ENCODE measurements at places on chromosomes 3 and 15.

GRCh38 chr3:122415762-122416654 is at the start of gene WDR5B:
TSS of gene WDR5B (minus strand) at chr3:122416062. CDS start at chr3:122415528, 534 bp downstream.
- peak; percentile 88 for DNase-seq

GRCh38 chr3:17055374-17056276 is 170.9 kb downstream of the PLCL2 start:
- DNase-seq, result no peak

DNA sequence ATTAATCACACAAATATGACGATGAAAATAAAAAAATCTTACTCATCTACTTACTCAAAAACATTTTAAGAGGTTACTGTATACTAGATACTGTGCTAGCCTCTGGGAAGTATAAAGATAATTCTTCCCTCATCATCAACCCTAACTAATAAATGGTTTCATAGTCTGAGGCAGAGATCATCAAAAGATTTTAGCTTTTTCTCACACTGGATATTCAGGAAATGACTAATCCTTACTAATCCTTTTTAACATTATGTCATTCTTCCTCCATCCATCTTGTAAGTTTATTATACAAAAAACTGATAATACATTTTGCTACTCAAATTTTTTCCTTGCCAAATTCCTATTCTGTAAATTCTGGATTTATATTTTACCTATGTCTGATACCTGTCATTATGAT is 29.7 kb downstream of the ACAD11 start:
- DNase-seq, result no peak

- no peak for DNase-seq
Measured at GRCh38 chr3:61438253-61439121, 122.9 kb upstream of the PTPRG start.

- DNase-seq, result peak; percentile 12
Measured at GRCh38 chr3:194905696-194906095, 220.0 kb downstream of the FAM43A start.

- DNase-seq, result no peak
Measured at GRCh38 chr15:27679731-27680471, 419.2 kb downstream of the OCA2 start.

DNA sequence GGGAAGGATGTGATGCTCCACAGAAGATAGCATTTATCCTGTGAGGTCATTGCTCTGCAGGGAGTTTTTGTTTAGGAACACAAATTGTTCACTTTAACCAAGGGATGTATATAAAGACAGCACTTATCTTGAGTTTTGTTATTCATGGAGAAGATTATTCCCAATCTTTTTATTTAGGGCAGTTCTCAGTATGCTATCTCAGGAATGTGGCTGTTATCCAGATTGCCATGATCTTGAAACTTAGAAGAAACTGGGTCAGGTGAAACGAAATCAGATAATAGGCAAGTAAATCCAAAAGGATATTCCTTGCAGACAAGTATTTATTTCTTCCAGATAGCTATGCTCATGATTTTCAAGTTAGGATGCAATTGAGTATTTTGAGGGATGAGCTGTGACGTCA is 19.3 kb upstream of the TMEM42 start:
- no peak for DNase-seq

DNA sequence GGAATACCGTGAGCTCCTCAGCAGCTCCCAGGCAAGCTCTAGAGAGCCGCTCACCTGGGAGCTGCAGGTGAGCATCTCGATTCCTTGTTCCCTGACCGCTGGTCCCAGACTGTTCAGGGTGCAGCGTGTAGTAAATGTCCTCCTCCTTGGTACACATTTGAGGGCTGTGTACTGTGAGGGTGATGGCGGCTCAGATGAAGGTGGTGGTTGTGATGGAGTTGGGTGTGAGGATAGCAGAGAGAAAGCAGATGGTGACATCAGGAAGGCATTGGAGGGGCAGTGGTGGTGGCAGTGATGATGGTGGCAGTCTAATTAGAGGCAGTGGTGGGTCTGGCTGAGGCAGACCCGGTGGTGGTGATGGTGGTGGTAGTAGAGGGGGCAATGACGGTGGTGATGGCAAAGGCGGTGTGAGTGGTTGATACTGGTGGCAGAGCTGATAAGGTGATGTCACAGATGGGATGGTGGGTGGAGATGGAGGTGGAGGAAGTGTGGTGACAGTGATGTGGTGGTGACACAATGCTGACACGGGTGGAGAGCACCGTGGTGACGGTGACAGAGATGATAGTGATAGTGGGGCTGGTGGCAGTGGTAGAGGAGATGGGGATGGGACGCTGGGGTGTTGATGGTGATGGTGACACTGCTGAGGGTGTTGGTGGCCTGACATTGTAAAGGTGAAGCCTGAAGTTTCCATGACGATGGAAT is at the start of gene DNAJB8:
DNAJB8 (minus strand) TSS at position 51 of the 702 bp plus-strand sequence. CDS start 3,645 bp downstream, outside the sequence.
- no peak for DNase-seq

- no peak for DNase-seq
Measured at GRCh38 chr3:37319784-37320183, 145.4 kb upstream of the LRRFIP2 start.

DNA sequence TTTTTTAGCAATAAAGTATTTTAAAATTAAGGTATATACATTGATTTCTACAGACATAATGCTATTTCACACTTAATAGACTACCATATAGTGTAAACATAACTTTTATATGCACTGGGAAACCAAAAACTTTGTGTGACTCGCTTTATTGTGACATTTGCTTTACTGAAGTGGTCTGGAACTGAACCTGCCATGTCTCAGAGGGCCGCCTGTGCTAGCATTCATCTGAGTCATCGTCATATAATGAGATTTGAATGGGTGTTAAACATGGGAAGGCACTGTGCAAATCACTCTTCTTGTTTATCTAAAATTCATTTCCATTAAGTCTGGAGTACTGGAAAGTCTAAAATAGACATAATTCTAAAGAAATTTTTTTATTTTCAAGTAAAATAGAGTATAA is 12.9 kb downstream of the EIF2AK4 start:
- no peak for DNase-seq

GRCh38 chr15:70412794-70413193 is 315.1 kb upstream of the TLE3 start:
- no peak for DNase-seq

GRCh38 chr3:36864180-36865053 is 80.4 kb downstream of the TRANK1 start:
- DNase-seq, result no peak

- no peak for DNase-seq
Measured at GRCh38 chr3:188750617-188751016, 421.2 kb upstream of the TPRG1 start.

DNA sequence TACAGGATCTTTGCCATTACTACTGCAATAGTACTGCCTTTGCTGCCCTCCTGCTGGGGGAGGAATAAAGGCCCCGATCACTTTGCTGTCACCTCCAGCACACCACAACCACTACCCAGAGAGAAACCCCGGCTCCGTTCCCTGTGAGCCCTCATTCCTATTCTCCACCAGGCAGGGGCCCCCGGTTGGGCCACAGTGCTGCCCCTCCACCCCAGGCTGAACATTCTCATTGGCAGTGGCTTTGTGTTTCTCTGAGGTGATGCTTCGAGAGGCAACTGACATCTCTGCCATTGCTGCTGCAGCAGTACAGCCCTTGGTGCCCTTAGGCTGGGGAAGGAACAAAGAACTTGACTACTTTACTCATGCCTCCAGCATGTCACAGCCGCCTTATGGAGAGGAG is 612.9 kb upstream of the EPHA6 start:
- no peak for DNase-seq

DNA sequence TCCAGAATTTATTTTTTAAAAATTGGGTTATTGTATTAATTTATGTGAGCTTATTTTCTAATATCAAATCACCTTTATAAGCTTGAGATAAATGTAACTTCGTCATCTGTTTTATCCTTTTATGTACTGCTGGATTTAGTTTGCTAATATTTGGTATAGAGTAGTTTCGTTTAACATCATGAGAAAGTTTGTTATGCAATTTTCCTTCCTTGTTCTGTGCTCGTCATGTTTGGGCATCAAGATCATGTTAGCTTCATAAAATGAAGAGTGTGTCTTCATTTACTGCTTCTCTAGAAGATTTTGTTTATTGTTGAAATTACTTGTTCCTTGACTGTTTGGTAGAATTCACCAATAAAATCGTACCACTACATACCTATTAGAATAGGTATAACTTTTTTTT is 262.1 kb upstream of the SATB1 start:
- DNase-seq, result no peak

- no peak for DNase-seq
Measured at GRCh38 chr3:10594915-10595314, 89.5 kb upstream of the ATP2B2 start.

GRCh38 chr3:7630925-7631324 is 770.0 kb downstream of the GRM7 start:
- DNase-seq, result no peak

- DNase-seq, result no peak
Measured at GRCh38 chr15:84714821-84715220, 1.1 kb downstream of the SEC11A start.

DNA sequence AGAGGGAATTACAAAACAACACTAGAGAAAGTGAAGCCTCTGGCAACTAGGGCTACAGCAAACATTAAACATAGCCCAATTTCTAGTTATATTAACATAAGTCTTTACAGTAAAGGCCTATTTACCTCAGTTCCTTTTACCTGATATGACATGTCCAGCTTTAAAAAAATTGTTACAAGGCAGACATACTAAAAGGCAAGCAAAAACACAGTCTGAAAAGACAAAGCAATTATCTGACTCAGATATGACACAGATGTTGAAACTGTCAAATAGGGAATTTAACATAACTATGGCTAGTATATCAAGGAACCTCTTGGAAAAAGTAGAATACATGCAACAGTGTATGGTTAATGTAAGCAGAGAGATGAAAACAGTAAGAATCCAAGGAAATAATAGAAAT is 238.6 kb downstream of the RAP2B start:
- no peak for DNase-seq

DNA sequence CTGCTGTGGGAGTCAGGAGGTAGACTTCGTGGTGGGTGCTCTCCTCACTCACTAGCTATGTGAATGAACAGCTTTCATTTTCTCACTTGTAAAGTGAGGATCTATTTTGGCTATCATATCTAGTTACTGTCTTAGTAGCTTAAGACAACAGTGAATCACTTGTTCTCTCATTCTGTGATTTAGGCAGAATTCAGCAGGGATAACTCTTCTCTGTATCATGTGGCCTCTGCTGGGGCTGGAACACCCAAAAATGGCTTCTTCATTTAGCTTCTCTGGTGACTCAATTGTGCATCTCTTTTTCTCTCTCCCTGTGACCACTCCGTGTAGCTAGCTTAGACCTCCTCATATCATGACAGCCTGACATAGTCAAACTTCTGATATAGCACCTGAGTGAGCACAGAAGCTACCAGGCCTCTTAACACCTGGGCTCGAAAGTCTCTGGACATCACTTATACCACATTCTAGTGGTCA is 68.4 kb downstream of the BFSP2 start:
- no peak for DNase-seq

- DNase-seq, result no peak
Measured at GRCh38 chr15:74589826-74590225, 25.8 kb upstream of the CLK3 start.

GRCh38 chr3:58340594-58341244 is 8.0 kb downstream of the PXK start:
- no peak for DNase-seq

DNA sequence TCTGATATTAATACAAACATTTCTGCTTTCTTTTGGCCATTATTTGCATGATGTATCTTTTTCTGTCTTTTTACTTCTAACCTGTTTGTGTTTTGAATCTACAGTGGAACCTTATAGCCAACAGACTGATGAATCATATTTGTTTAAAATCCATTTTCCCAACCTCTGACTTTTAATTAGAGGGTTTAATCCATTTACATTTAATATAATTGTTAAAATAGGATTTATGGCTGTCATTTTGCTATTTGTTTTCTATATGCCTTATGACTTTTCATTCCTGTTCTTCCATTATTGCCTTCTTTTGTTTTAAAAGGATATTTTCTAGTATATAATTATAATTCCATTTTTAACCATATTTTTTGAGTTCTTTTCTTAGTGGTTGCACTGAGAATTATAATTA is 286.1 kb downstream of the ZNF621 start:
- no peak for DNase-seq

- DNase-seq, result no peak
Measured at GRCh38 chr3:155525324-155525833, 219.5 kb downstream of the PLCH1 start.

GRCh38 chr3:90091549-90091948 is 984.1 kb downstream of the EPHA3 start:
- no peak for DNase-seq

DNA sequence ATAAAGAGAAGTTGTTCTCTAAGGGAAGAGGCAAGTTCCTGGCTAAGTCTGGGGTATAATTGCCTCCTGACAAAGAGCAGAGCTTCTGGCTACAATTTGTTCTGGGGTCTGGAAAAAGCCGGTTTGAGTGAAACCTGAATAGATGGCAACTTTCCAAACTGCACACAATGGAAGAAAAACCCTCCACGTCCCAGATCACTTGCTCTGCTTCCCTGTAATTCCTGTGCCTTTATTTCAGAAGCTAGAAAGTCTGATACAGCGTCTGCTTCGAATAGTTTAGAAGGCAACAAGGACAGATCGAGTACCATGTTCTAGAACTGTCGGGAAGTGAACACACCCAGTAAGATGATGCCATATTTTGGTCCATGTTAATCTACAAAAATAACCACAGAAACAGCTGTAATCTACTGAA is 1.6 kb upstream of the WDR82 start:
- DNase-seq, result no peak

DNA sequence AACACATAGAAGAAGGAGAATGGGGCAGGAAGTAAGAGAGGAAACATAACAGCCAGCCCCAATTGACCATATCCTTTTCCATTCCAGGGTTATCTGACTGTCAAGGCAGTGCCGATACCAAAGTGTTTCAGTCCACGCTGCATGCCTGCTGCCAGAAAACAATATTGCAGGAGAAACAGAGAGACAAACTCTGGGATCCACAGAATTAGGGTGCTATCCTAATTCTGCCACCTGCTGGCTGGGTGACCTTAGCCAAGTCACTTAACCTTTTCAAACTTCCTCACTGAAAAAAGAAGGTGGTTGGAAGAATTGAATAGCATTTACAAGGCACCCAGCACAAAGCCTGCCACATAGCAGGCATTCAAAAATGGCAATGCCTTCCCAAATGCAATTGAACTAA is 32.0 kb downstream of the GLB1 start:
- no peak for DNase-seq

GRCh38 chr15:67038736-67039135 is 26.7 kb upstream of the SMAD3 start:
- DNase-seq, result no peak

DNA sequence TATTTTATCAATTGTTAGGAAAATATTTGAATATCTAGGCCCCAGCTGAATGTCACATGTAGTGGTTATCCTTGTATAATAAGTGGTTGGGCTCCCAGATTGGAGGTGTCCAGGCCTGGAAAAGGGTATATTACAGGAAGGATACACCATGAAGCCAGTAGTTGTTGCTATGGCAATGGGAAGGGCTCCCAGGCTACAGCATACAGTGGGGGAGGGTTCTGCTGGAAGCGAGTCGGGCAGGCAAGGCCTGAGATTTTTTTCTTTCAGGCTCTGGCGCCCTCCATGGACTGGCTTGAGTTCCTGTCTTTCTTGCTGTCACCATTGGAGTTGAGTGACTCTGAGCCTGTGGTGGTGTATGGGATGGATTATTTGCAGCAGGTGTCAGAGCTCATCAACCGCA is 8.9 kb downstream of the ECE2 start:
- no peak for DNase-seq
